CMK (cell line): ENCODE measurements at places on chromosomes 7 and 10.

DNA sequence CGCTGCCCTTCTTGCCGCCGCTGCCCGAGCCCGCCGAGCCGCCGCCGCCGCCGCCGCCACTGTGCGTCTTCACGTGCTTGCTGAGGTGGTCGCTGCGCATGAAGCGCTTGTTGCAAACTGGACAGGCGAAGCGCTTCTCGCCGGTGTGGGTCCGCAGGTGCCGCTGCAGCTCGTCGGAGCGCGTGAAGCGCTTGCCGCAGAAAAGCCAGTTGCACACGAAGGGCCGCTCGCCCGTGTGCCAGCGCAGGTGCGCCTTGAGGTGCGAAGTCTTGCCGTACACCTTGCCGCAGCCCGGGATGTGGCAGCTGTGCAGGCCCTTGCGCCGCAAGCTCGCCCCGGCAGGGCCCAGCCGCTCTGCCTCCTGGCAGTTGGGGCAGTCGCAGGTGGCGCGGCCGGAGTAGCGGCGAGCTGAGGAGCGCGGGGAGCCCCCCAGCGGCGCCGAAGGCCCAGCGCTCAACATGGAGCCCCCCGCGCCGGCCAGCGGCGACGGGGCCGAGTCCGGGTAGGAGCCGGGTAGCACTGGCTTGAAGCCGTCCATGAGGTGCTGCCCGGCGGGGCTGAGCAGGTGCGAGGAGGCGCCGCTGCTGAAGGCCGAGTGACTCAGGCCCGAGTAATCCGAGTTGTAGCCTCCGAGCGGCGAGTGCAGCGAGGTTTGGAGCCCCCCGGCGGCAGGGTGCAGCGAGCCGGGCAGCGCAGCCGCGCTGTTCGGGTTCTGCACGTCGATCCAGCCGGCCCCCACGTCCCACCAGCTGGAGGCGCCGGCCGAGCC lies 2.1 kb downstream of the SP8 start:
- DNase-seq: no peak

DNA sequence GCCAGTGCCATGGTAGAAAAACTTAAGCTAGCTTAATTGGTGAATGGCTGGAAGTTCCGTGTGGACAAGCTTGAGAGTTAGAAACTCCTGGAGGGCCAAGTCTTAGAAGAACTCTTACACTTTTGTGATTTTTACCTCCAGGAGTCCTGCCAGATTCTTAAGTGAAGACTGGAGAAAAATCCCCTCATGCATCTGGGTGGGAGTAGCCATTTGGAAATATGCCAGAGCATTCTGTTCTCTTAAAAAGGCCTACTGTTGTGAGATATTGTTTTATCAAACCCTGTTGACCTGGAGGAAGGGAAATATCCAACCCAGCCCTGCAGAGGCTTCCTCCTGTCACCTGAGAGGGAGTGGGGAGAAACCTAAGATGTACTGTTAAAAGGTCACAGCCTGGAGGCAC lies 17.6 kb upstream of the MCM10 start:
- no peak for DNase-seq

DNA sequence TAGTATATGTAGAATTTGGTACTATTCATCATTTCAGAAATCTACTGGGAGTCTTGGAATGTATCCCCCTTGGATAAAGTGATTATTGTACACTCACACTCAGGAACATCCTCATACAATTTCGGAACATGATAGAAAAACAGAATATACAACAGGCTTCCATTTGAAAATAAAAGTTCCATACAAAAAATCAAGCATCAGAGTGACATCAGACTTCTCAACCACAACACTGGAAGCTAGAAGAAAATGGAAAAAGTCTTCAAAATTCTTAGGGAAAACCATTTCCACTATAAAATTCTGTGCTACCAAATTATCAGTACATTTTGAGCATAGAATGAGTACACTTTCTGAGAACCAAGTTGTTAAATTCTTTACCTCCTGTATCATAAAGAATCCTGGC lies 8.8 kb downstream of the LYZL1 start:
- no peak for DNase-seq

DNA sequence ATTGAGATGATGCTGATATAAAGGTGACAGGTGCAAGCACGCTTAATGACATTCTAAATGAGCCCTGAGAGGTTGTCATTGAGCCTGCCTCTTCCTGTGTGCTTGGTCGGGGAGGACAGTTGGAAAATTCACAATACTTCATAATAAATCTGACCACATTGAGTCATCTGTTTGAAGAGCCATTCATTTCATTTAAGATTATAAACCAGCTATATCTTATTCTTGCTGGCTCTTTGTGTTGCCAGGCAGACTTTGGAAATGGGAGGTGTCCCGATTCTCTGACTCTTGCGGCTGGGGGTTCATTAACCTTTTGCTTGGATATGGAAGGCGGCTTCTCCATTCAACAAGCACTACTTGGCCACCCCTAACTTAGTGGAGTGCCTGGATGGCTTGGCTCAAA lies 198.2 kb downstream of the FANK1 start:
- no peak for DNase-seq

GRCh38 chr10:130470286-130470685 lies 334.1 kb downstream of the GLRX3 start:
- DNase-seq: no peak

GRCh38 chr10:78306358-78306757 lies 272.7 kb downstream of the RPS24 start:
- no peak for DNase-seq

GRCh38 chr7:141360416-141360760 lies 190.8 kb upstream of the AGK start:
- no peak for DNase-seq

- no peak for DNase-seq
Observed at GRCh38 chr10:13515467-13515866, 13.3 kb downstream of the BEND7 start.

- no peak for DNase-seq
Observed at GRCh38 chr10:43595739-43596298, 10.4 kb upstream of the ZNF485 start.

- no peak for DNase-seq
Observed at GRCh38 chr10:571688-572451, 117.6 kb downstream of the DIP2C start.

GRCh38 chr10:68156373-68157185 lies 47.3 kb downstream of the MYPN start:
- peak; percentile 7 for DNase-seq

- DNase-seq: peak; percentile 9
Observed at GRCh38 chr10:119030421-119031250, 1.1 kb downstream of the NANOS1 start.

DNA sequence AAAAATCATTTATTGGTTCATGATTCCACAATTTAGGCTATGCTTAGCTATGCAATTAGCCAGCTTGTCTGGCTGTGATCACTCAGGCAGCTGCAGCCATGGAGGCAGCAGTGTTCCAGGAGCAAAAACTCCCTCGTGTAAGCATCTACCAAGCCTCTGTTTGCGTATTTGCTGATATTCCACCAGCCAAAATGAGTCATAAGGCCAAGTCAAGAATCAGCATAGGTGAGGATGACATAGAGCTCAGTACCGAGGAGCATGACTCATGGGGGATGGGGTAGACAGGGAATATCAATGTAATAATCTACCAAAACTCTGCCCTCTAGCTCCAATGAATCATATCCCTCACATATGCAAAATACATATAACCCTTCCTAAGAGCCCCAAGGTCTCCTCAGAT lies 63.3 kb downstream of the IMMP2L start:
- DNase-seq: no peak

DNA sequence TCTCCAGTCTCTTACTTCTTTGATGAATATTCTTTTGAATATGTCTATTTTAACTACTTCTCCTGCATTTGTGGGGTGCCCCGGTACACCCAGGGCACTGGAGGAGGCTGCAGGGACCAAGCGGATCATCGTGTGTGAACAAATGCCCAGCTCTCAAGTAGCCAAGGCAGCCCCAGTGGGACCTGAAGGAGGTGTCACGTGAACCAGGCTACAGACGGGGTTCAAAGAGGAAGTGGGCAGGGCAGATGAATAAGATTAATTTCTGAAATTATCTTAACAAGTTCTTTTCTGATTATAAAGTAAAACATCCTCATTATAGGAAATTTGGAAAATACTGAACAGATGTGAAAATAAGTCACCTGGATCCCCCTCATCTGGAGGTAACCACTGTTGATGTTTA lies 78.4 kb upstream of the DUSP5 start:
- DNase-seq: no peak

GRCh38 chr10:87930934-87931835 lies 67.8 kb downstream of the PTEN start:
- no peak for DNase-seq

DNA sequence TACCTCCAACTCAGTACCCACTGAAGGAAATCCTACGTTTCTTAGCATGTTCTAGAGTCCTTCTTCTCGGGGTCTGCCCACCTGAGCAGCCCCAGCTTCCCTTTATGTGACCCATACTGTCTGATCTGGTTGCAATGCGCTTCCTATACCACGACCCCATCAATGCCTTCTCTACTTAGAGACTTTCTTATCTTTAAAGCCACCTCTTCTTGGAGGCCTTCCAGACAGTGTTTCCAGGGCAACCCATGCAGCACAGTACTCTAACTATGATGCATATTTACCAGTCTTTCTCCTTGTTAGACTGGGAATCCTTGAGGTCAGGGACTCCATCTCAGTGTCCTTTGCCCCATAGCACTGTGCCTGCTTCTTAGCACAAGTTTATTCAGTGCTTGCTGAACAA lies 54.5 kb upstream of the SLF2 start:
- no peak for DNase-seq

DNA sequence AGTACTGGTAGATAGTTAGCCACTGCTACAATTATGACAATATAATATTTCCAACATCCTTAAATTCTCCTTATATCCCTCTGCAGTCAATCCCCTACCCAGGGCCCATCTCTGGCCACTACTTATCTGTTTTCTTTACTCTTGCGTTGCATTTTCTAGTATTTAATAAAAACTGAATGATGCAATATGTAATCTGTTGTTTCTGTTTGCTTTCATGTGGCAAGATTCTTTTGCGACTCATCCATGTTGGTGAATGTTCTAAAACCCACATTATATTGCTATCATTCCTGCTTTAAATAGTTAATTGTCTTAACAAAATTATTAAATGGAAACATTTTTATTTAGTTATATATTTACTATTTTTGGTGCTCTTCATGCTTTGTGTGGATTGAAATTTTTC lies 338.5 kb downstream of the MDFIC start:
- DNase-seq: no peak

GRCh38 chr10:98169379-98169778 lies 34.9 kb downstream of the R3HCC1L start:
- DNase-seq: no peak

- DNase-seq: no peak
Observed at GRCh38 chr7:31102151-31102972, 50.3 kb downstream of the ADCYAP1R1 start.

GRCh38 chr10:53843736-53844362 lies 957.2 kb downstream of the PCDH15 start:
- DNase-seq: no peak

- DNase-seq: no peak
Observed at GRCh38 chr10:119306986-119307392, 99.6 kb downstream of the GRK5 start.

- no peak for DNase-seq
Observed at GRCh38 chr10:132399117-132400035, 2.4 kb downstream of the PWWP2B start.

DNA sequence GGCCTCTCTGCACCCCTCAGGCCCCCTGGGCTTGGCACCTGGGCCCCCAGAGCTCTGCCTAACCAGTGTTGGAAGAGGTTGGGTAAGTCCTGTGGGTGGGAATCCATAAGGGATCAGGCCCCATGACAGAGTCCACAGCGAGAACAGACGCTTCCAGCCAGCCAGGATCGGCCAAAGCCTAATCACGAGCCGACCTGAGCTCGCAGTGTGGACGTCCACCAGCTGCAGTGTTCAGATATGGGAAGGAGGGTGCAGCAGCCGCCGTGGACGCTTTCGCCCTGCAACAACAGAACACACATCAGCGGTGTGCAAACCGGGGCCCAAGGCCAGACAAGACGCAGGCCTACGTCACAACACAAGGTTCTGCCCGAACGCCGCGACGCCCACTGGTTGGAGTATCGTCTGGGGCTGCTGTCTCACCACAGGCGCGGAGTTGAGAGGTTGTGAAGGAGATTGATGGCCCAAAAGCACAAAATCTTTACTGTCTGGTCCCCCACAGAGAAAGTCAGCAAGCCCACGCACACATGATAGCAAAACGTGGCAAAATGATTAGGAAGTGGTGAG lies 102.1 kb downstream of the FOXL3 start:
- no peak for DNase-seq

DNA sequence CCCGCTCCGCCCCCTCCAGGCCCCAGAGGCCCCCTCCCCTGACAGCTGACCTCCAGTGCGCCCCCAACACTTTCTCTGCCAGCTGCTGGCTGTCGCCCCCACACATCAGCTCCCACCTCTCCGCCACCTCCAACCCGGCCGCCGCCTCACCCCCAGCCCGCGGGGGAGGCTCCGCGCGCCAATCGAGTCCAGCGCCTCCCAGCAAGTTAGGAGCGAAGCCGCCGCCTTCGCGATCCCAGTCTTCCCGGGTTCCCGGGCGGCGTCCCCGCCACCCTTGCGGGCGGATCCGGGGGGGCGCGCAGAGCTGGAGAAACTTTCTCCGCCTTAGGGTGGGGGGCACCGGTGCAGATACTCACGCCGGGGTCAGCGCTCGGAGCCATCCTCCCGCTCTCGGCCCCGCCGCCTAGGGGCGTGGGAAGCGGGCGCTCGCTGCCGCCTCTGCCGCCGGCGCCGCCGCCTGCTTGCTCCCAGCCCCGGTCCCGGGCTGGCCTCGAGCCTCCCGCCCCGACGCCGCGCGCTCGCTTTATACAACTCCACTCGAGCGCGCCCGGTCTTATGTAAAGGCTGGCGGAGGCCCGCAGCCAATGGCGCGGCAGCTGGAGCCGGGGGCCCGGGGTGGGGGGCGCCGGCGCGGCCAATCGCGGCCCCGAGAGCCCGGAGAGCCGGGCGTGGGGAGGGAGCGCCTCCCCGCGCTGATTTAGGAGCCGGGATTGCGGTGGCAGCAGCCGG lies at the start of gene CRTAC1:
Gene CRTAC1 (minus strand): TSS at position 529 of the 729 bp plus-strand sequence. CDS start 149 bp downstream, at position 380.
- DNase-seq: no peak

DNA sequence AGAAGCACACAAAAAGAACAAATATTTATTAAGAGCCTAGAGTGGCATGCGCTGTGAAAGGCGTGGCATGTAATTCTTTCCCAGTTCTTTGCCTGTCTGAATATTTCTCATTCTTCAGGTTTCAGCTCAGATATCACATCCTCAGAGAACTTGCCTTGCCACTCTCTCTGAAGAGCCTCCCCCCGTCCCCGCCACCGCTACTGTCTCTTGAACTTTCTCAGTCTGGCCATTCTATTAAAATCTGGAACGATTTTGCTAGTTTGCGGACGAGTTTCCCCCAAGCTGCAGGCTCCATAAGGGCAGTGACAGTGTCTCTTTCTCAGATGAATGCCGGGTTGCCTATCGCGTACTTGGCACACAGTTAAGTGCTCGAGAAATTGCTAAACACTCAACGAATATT lies 787 bp upstream of the PLEKHA1 start:
- no peak for DNase-seq

- DNase-seq: no peak
Observed at GRCh38 chr7:51229620-51230323, 86.8 kb downstream of the COBL start.

DNA sequence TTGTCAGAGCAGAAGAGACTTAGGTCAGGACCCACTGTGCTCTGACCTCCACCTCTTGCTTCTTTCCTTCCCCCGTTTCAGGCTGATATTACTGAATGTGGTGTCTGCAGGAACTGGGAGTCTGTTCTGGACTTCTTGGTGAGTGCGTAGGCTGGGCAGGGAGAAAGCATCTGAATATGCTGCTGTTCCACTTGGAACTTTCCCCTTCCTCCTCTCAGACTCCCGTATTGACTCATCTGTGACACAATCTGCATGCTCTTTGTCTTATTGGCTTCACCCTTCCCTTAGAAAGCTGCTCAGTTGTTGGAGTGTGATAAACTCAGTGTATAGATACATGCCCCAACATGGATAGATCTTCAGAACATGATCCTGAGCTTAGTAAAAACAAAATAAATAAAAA lies 137.6 kb upstream of the HABP2 start:
- no peak for DNase-seq
